Stimulated activated CD4-positive, alpha-beta T cell treated with anti-CD3 and anti-CD28 coated beads, Interleukin-1b, Interleukin-23, amount 100 ng/mL, for 4 hours (primary cell): ENCODE measurements at places on chromosomes 12 and 14.

GRCh38 chr14:52790756-52791222 is 618 bp downstream of the GNPNAT1 start:
- peak; percentile 3 for DNase-seq

DNA sequence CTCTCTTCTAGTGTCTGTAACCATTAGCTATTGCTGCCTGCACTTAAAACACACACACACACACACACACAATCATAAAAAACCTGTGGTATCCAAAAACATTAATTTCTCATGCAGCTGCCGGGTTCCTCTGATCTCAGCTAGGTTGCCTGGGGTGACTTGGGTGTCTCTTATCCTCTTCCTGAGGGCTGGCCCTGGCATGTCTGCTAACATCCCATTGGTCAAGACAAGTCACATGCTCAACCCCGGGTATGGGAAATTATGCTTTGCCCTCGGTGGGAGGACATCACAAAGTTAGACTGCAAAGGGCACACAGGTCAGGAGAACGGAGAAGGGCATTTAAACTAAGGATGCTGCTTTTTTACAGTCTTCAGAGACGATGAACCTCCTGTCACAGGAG is 55.7 kb downstream of the TRPV4 start:
- DNase-seq: no peak

DNA sequence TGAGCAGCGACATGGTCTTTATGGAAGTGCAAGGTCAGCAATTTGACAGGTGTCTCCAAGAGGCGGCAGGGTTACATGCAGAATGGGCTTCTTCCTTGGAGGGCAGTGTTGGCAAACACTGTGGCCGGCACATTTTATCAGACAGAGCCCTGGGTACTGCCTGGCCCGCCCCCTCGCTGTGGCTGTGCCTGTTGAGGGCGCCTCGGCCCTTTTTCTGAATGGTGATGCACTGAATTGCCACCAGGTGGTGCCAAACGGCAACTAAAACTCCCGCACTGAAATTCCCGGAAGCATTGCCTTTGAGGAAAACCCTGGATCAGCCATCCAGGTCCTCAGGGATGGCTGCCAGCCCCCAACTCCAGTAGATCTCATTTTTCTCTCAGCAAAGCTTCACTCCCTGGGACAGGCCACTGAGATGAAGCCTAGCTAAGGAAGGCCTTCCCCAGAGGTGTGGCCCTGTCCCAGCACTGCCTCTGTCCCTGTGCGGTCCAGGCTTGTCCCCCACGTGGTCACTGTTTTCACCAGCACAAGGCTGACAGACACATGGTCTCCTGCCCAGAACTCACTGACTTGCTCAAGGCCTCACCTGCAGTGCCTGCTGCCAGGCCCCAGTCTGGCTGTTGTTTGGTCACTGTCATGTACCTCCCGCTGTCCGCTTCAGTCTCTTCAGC is 73.6 kb downstream of the TESC start:
- DNase-seq: peak; percentile 20

DNA sequence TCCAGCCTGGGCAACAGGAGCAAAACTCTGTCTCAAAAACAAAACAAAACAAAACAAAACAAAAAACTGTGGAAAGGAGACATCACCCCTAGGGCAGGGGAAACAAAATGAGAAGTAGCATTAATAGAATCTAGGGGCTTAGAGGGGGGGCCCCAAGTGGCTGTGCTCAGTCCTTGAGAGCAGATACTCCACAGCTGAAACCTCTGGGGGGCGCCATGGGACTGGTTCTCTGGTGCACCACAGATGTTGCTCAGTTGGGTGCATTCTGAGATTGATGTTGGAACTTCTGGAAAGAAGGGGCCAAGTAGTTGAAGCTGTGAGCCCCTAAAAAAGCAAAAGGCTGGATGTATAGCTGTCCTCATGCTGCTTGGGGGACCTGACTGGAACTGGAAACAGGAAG is 11.8 kb upstream of the SYNE2 start:
- DNase-seq: peak; percentile 23

- DNase-seq: peak; percentile 6
These were observed 1482.5 kb upstream of the TMEM132C start for GRCh38 chr12:126784328-126784921.

DNA sequence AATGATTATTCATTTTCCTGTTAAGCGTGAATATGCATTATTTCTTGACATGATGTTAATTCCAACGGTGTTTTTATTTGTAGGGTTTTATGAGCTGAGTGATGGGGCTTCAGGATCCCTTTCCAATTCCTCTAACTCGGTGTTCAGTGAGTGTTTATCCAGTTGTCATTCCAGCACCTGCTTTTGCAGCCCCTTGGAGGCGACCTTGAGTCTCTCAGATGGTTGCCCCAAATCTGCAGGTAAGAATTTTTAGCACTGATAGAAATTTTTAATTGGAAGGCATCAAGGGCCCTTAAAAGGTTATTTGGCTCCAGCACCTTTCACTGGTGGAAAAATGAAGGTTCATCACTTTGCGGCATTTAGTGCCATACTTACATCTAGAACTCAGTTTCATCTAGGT is 3.7 kb downstream of the DACT1 start:
- no peak for DNase-seq

DNA sequence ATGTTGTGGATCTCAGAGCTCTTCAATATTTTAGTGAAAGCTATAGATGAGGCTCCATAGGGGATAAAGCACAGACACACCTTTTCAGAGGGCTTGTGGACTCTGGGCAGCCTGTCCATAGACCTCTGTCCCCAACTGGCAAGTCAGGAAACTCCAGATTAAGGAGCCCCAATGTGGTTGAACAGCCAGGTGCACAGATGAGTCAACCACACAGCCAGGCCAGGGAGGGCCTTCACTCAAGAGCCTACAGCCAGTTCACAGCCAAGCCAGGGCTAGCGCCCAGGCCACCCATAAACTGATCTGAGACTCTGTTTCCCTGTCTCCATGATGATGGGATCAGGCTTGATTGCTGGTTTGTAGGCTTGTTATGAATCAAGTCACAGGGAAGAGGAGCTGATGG is 1.0 kb upstream of the BDKRB2 start:
- no peak for DNase-seq

- DNase-seq: no peak
These were observed 3.8 kb upstream of the CCDC91 start for GRCh38 chr12:28186500-28186899.

DNA sequence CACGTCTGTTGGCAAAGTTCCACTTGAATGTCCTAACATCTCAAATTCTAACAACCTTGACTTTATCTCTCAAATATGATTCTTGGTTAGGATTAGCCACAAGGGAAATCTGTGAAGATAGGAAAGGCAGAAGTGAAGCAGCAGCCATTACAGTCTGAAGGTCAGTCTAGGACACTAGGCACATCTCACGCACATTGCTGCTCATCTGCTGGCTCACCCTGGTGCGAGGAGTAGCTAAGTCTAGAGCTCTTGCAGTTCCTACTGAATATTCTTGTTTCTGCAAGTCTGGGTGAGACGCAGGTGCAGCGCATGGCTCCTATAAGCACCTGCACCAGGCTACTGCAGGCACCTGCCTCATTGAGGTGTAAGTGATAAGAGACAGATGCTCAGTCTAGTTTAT is 6.4 kb upstream of the SLC25A3 start:
- no peak for DNase-seq

DNA sequence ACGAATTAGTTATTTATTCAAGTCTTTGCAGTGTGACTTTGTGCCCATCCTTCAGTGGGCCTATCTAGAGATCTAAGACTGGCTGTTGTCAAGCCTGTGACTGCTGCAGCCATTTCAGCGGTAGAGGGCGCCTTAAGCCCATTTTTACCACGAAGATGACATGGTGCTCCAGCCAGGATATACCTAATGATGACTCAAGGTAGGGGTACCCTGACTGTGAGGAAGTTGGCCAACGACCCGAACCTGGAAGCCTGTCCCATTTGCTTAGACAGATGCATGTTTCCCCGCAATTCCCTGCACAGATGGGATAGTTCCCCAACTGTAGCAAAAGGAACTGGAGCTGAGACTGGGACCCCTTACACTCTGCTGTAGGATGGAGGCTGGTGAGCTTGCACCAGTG is 41.3 kb downstream of the RAB3IP start:
- DNase-seq: no peak

DNA sequence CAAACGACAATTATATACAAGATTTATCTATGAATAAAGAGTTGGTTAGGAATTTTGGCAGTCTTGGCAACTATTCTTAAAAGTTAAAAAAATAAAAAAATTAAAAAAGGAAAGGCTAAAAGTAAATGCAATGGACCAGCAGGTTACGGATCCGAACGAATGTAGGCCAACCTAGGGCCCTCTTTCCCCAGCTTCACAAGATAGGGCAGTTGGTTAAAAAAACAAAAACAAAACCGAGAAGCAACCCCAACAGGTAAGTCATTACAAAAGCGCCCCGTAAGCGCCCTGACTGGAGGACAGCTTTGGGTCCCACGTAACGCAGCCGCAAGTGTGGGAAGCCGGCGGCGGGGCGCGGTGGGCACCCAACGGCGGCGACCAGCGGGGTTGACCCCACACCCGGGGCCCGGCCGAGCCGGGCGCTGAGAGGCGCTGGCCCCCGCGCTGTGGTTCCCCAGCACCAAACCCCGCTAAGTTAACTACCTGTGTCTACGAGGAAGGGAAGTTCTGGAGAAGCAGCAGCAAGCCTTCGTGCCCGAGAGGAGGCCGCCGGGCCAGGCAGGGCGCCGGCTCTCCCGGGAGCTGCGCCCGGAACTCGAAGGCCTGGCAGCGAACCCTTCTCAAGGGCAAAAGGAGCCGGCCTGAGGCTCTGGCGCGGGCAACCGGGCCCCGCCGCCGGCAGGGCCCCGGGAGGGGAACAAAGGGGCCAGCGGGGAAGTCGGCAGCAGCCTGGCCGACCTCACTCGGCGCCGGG is 882 bp downstream of the HECTD1 start:
- peak; percentile 13 for DNase-seq

DNA sequence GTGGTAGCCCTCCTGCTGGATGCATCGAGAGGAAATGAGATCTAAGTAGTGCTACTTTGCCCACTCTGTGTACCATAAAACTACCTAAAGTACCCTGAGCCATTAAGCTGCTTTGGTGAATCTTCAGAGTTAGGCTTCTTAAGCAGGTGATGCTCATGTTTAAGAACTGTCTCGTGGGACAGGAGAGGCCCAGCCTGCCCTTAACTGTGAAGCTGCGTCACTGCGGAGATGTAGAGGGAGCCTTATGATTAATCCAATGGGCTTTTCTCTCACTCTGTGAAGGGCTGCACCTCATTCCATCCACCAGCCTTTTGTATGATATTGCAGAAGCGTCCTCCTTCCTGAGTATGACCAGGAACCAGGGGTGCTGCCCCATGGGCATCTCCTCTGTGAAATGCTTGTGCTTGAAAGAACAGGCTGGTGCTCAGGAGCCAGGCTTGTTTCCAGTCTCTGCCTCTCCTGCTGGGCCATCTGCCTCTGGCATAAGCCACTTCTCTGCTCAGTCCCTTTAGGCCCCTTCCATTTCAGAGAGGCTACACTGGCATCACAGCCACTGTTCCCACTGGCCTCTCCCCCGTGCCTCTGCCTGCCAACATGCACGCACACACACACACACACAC is 6.8 kb upstream of the CCDC177 start:
- no peak for DNase-seq

DNA sequence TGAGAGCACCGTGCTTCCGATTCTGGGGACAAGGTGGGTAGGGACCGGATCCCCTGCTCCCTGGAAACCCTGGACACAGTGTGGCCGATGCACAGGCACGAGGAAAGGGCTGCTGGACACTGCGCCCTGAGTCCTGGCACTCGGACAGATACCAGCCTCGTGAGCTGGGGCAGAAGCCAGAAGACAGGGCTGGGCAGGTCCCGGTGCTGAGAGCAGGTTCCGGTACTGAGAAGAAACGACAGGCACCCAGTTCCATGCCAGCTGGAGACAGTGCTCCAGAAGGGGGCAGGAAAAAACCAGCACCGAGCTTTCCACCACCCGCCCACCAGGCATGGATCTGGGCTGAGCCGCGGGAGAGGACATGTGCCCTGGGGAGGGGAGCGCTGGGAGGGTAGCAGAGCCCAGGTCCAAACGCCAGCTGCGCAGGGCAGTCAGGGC is 6.5 kb downstream of the XRCC3 start:
- DNase-seq: no peak

- no peak for DNase-seq
These were observed 54.4 kb downstream of the SRGAP1 start for GRCh38 chr12:63898764-63899337.

- no peak for DNase-seq
These were observed 1.7 kb downstream of the FGFR1OP2 start for GRCh38 chr12:26939953-26940352.

DNA sequence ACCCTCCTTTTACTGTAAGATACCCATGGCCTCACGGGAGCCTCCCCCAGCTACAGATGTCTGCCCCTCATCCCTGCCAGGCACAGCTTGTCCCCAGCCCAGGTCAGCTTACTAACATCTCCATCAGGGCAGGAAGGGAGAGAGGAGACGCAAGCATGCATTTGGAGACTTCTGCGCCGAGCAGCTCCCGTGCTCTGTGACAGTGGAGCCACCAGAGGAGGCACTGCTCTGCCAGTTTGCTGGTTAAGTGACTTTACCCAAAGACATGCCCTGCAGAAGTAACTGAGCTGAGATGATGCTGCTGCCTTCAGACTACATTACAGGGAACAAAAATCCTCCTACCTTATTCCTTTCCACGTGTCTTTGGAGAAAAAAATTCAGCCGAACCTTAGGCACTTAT is 133.4 kb downstream of the ESRRB start:
- no peak for DNase-seq

- DNase-seq: no peak
These were observed 58.1 kb upstream of the PLEKHG3 start for GRCh38 chr14:64646103-64646502.

DNA sequence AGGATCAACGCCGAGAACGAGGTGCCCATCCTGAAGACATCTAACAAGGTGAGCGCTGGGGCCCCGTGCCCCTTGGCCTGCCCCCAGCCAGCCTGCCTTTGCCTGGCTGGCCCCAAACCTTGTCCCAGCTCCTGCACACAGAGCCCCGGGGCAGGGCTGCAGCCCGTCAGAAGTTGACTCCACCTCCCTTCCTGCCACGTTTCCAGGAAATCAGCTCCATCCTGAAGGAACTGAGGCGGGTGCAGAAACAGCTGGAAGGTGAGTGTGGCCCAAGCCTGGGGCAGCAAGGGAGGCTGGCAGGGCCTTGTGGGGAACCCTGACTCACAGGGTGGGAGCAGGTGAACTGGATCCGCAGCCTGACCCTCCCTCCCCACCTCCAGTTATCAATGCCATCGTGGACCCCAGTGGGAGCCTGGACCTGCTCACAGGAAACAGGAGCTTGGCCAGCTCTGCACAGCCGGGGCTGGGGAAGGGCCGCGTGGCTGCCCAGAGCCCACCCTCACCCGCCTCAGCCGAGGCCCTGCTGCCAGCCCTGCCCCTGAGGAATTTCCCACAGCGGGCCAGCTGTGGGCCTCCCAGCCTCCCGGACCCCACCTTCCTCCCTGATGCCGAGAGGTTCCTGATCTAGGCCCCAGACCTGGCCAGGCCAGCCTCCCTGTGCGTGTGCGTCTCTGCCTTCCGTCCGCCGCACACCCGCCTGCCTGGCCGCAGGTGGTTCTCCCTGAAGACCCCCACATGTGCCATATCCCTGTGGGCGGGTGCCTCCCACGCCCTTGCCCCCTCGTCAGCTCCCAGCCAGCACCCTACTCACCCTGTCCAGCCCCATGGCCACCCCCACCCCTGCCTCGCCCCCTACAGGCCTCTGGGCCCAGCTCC is 29.5 kb downstream of the CEP170B start:
- no peak for DNase-seq

GRCh38 chr12:66514581-66514980 is 164.3 kb downstream of the GRIP1 start:
- no peak for DNase-seq
